ENCODE measurements at places on chromosomes 3 and 15. TPM values are rescaled to one million over a fixed set of nuclear protein-coding genes. Genes with fewer than 3 reads are reported as not detected.

Gene HTR3E
- not detected for total RNA-seq

- DNase-seq, result no peak
Observed at GRCh38 chr3:161875483-161875882, 378.9 kb downstream of the OTOL1 start.

Gene BCHE
- not detected for total RNA-seq

Gene TMEM42
- 3.8 TPM for total RNA-seq

GRCh38 chr3:188720215-188720614, 451.6 kb upstream of the TPRG1 start:
- DNase-seq, result no peak

Data from SJSA1 (cell line).